HEK293T (cell line): ENCODE measurements at places on chromosomes 5 and 9.
A peak's percentile ranks its signal among the peaks of the same experiment; 100 is the strongest.

DNA sequence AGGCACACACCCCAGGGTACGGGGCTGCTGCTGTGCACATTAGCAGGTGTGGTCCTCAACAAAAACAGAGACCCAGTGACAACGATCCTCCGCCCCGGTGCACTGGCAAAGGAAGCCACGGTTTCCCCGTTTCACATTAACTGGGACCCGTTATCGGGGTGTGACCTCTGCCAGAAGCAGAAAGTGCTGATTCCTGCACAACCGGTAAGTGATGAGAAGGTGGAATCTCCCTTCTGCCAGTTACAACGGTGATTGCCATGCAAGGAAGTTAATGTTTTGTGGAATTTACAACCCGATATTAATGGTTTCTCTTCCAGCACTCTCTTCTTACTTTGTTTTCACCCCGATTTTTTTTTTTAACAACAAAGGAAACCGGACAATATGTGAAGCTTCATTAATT, 294.9 kb upstream of the IRX1 start:
- DNase-seq: no peak

DNA sequence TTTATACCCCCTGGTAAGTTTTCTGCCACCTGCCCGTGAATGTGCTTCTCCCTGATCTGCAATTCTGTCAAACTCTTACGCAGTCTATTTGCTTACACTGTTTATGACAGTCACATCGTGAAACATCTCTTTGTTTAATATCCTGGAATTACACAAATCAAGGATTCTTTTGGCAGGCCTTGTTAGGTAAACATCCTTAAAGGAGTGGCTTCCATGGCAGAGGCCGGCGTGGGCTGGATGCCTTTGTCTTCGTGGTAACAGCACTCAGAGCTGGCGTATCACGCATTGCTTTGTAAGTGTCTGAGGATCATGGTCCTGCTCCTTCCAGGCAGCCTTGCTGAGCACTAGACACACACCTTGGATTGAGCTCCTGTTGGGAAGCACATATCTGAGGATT, 145.7 kb downstream of the IRX1 start:
- DNase-seq: no peak

DNA sequence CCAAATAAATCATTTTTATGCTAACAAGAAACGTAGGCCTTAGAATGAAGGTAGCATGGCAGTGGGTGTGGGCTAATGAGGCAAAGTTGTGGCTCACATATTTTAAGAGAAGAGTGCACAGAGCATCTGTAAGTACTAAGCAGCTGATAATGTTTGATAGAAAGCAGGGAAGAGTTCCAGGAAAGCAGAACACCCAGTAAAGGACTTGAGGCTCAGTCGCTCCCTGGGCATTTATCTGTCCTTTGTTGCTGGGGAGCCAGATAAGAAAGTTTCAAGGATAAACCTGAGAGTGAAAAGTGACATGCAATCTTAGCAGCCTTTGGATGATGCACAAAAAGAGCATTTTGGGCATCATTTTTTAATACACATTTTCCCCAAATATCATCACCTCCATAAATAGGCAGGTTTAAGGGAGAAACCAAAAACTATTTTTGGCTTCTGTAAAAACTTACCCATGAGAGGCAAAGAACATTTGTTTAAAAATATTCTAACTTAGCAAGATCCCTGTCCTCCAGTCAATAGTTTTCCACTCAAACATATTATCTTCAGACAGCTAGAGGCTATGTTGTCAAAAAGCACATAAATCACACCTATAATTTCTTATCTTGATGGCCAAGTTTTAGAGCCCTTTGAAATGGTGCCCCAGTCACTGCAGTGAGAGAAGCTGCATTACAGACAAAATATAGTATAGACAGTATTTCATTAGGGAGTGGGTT, 3.4 kb downstream of the FREM1 start:
- DNase-seq: no peak

DNA sequence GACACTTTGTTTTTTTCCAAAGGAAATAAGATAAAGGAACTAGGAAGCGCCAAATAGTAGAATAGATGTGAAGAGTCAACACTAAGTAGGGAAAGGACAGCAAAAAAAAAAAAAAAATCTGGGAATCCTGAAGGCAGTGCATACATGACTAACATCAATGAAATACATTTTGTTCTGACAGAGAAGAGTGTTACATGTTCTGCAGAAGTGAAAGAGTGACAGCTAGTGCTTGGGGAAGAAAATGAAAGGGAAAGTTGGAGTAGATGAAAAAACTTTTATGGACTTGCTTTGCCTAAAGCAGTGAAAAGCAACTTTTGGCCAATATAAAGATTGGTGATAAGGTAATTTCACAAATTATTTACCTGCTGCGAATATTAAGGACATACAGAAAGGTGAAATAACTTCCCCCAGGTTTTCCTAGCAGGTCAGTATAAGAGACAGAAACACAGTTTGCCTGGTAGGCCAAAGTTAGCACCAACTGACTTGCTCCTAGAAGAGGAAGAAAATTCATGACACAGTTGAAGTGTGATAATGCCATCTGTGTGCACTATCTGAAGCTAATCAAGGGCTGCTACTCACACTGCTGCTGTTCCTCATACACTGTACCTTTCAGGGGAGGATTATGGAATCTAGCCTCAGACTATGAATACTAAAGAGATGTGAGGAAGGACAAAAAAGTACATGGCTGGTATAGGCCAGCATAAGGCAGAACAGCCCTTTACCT, 38.6 kb downstream of the RANBP6 start:
- DNase-seq: no peak

DNA sequence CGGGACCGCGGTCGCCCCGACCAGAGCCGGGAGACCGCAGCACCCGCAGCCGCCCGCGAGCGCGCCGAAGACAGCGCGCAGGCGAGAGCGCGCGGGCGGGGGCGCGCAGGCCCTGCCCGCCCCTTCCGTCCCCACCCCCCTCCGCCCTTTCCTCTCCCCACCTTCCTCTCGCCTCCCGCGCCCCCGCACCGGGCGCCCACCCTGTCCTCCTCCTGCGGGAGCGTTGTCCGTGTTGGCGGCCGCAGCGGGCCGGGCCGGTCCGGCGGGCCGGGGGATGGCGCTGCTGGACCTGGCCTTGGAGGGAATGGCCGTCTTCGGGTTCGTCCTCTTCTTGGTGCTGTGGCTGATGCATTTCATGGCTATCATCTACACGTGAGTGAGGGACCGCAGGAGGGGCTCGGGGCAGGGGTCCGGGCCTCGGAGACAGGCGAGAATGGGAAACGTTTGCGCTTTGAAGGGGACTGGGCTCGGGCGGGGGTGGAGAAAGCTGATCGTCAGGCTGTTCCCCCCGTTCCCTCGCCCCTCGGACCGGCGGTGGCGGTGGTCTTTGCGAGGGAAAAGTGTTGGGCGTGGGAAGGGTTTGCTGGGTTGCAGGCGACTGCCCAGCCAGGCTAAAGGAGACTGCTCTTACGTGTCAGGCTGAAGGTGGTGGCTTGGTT, 457 bp downstream of the UGCG start:
- peak; percentile 42 for DNase-seq

DNA sequence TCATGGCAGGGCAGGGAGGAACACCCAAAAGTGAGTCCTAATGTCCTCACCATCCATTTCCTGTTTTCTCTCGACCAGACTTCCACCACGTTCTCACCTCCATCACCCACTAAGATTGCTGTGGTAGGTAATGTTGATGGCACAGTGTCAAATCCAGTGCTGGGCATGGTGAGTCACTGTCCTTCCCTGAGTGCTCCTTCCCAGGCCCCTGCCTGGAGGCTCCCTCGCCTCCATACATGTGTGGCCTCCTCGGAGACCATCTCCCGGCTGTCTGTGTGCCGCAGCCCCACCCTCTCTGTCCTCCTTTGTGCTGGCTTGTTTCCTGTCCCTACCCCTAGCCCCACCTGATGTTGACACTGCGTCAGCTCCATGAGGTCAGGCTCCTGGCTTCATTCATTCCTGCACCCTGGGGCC, 177.5 kb downstream of the SYK start:
- DNase-seq: no peak

DNA sequence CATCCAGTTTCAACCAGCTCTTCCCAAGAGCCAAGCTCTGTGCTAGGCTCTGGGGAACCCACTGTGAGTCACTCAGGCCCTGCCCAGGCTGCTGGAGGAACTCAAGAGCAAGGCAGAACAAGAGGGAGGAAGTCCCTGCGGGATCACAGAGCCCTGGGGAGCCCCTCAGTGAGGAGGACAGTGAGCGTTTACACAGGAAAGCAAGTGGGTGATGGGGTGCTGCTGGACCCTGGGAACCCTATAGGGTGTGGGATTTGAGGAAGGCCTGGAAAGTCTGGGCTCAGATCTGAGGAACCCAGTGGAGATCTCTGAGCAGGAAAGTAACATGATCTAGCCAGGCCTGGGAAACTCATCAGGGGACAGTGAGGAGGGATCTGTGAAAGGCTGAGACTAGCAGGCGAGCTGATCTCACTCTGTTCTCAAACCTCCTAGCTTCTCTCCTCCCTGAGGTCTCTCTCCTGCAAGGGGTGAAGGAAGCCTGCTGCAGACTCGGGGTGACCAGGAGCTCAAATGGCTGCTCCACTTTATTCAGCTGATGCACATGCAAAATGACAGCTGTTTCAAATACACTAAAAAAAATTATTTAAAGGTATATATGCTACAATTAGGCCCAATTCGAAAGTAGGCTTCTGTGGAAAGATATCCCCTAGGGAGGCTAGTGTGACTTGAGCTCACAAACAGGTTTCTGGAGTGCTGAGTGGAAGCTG, 70.0 kb downstream of the SHB start:
- DNase-seq: no peak

GRCh38 chr5:7494481-7495130, 98.7 kb downstream of the ADCY2 start:
- DNase-seq: no peak

GRCh38 chr5:90747693-90748092, 189.1 kb downstream of the ADGRV1 start:
- no peak for DNase-seq

- no peak for DNase-seq
Observed at GRCh38 chr5:147482706-147483180, 27.1 kb downstream of the DPYSL3 start.

DNA sequence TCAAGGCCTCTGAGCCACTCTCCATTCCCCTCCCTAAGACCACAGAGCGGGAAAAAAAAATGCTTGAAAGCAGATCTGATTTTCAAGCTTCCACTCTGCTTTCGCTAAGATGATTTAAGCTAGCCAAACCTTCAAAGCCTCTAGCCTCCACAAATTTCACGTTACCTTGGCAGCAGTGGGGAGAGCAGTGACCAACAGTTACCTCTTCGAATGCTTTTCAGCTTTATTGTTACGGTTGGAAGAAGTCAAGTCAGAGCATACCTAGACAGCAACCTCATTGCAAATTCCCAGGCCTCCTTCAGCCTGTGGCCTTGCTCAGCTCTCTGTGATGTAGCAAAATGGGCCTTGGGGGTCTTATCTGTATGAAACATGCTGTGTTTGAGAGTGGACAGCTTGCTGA, 89.6 kb downstream of the FRMD3 start:
- DNase-seq: no peak

GRCh38 chr9:16442622-16443021, 427.8 kb downstream of the BNC2 start:
- DNase-seq: no peak

GRCh38 chr5:73434461-73434860, 14.1 kb downstream of the FOXD1 start:
- no peak for DNase-seq

GRCh38 chr5:177111720-177112394, 21.7 kb upstream of the NSD1 start:
- peak; percentile 89 for DNase-seq

DNA sequence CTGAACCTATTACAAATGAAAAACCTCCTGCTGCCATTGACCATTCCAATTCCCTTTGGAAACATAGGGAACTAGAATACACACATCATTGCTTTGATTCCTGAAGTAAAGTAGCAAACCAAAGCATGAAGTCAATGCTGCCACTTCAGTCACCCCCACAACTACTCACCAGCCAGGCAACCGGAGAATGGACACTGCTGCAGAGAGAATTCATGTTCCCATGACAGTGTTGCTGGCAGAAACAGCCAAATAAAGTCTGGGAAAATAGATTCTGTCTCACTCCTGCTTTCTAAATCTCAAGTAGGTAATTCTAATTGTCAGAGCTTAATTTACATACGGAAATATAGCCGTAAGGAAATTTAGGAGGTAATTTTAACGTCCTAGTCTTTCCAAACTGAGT, 162.9 kb upstream of the PLPPR1 start:
- no peak for DNase-seq

GRCh38 chr5:126961702-126962101, 68.7 kb downstream of the MARCHF3 start:
- no peak for DNase-seq

DNA sequence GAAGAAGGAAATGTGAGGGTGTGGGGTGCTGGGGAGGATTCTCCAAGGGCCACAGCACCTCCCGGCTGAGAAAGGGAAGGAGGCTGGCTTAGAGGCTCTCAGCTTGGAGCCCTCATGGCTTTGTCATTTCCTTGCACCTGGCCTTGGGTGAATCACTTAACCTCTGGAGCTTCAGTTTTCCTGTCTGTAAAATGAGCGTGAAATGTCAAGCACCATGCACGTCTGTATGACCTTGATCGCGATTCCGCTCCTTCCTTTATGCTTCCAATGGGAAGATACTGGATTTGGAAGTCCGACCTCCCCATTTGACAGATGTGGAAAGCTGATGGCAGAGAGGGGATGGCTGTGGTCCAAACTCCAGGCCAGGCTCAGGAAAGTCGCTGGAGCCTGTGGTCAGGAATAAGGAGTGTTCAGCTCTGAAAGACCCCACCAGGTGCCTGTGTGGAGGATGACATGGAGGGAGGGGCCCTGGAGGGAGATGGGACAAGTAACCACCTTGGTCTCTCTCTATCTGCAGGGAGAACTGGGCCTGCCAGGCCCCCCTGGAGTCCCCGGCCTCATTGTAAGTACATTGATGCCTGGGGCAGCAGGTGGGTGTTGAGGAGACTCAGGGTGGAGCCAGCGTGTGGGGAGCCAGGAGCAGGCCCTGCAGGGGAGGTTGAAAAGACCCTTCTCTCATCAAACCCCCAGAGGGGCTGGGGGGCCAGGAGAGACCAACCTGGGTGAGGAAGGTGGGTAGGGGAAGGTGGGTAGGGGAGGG, 66.5 kb downstream of the COL27A1 start:
- no peak for DNase-seq

DNA sequence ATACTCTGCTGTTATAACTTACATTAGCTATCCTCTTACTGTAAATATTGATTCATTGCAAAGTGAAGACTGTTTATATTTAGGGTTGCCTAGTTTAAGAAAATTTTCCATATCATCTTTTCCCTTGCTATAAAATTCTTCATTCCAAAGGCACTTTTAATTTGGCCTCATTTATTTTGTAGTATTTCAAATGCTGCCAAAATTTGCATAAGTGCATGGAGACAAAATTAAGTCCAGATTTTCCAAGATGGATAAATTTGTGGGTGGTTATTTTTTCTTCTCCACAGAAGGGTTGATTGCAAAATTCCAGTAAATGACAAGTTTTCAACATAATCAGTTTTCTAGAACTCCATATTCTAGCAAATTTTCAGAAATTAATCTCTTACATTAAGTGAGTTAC, 141.5 kb upstream of the MTAP start:
- no peak for DNase-seq

GRCh38 chr9:86407022-86407421, 52.8 kb upstream of the TUT7 start:
- no peak for DNase-seq

GRCh38 chr5:150665044-150665443, 4.0 kb downstream of the MYOZ3 start:
- DNase-seq: no peak
